ENCODE measurements at places on chromosomes 7 and 10.

DNA sequence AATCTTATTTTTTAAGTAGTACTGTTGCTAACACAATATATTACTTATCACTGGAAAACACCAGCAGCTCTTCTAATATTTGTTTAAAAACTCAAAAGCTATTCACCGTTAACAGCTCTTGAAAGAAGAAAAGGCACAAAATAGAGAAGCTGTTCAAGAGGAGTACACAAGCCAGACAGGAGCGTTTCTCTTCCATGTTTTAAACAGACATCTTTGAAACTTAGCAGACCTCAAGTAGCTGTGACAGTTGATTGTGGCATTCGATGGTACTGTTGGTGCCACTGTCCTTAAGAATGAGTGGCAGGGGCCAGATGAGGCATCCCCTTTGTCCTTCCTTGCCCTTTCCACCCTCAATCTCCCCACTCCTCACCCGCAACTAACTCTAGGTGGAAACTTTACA is 81.6 kb upstream of the PRR15 start:
- no peak for DNase-seq

DNA sequence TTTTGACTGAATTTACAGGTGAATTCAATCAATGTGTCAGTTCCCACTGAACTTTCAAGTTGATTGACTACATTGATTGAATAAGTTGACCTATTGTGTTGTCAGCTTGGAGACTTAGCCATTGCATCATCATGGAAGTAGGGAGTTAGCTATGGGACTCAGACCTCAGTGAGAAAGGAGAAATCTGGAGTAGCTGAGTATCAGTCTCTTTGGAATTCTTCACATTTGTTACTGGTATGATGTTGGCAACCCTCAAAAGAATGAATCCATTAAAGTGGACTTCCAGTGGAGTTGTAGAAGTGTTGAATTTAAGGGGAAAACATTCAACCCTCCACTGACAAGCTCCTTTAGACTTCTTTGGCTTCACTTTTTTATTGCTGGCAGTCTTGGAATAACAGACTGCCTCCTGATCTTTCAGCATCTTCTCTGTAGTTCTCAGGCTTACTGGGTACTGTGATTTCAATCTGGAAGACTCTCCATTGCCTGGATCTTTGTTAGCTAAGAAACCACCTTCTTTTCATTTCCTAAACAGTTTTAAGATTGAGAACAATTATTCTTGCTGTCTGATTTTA is 160.3 kb upstream of the NRP1 start:
- DNase-seq = no peak

- DNase-seq = no peak
These were observed 74.9 kb downstream of the SH3PXD2A start for GRCh38 chr10:103780242-103781149.

DNA sequence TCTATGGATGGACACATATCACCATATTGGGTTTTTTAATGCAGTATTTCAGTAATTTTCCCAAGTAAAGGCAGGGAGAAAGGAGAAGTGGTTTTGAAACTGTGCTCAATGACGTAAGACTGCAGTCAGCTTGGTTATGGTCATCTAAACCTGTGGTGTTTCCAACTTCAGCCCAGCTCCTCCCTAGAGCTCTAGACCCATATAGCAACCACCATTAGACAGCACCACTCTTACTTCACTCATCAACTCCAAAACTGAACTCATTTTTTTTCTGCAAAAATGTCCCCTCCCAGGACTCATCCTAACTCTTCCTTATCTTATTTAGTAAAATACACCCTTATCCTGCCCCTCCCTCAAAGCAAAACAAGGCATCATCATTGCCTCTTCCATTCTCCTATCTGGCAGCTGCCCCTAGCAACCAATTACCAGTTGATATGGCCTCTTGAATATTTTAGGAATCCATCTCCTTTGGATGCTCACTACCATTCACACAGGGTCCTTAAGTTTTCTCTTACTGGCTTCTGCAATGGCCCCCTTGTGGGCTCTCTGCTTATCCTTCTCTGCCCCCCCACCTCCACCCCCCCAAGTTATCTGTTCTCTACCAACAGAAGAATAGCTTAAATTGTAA is 1.5 kb upstream of the RALA start:
- DNase-seq = no peak

- no peak for DNase-seq
These were observed 6.2 kb downstream of the TYSND1 start for GRCh38 chr10:70140297-70140696.

GRCh38 chr10:103109821-103110220 is 83.3 kb downstream of the NT5C2 start:
- no peak for DNase-seq

DNA sequence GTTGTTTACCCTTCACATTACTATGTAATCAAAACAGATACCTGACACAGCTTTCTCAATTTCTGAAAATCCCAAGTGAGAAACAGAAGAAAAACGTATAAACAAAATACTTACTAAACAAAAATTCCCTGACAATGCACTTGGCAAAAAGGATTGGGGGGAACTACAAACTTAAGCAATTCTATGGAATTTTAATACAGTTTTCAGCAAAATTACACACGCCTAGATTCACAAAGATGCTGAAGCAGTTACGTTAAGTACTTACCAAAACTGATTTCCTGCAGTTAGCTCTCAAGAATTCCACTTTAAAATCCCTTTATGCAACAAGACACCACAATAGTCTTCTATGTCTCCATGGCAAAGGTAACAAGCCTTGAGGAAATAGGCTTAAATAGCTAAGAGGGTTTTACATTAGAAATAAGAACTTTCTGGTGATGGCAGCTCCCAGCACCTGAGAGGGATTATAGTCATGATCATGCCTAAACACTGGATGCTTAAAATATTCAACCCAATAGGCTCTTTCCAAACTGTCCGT is 10.8 kb downstream of the TOMM7 start:
- DNase-seq = no peak

GRCh38 chr10:73332379-73332778 is 26.3 kb downstream of the CFAP70 start:
- DNase-seq = no peak

DNA sequence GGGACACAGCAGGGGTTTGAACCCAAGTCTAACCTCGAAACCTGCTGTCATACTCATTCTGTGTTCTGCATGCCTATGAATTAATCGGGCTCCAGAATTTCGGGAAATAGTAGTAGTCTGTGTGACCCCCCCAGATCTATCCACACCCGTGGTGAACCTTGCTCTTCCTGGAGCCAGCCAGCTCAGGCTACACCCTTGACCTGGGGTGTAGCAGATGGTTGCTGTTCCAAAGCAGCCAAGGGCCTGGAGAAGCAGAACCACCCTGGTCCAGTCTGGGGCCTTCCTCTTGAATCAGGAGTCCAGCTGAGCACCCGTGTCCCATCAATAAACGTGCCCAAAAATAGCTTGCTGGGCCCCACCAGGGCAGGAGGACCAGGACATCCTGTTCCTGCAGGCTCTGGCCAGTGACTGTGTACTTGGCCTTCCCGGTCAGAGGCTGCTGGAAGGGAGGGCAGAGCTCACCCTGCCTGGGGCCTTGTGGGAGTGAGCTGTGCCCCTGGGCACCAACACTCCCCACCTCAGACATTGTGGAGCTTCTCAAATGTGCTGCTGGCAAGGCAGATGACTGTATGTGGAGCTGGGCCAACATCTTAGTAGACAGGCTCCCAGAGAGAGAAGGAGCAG is 101.2 kb upstream of the ZNF716 start:
- DNase-seq = no peak

- no peak for DNase-seq
These were observed 20.9 kb upstream of the TTYH3 start for GRCh38 chr7:2610898-2611297.

DNA sequence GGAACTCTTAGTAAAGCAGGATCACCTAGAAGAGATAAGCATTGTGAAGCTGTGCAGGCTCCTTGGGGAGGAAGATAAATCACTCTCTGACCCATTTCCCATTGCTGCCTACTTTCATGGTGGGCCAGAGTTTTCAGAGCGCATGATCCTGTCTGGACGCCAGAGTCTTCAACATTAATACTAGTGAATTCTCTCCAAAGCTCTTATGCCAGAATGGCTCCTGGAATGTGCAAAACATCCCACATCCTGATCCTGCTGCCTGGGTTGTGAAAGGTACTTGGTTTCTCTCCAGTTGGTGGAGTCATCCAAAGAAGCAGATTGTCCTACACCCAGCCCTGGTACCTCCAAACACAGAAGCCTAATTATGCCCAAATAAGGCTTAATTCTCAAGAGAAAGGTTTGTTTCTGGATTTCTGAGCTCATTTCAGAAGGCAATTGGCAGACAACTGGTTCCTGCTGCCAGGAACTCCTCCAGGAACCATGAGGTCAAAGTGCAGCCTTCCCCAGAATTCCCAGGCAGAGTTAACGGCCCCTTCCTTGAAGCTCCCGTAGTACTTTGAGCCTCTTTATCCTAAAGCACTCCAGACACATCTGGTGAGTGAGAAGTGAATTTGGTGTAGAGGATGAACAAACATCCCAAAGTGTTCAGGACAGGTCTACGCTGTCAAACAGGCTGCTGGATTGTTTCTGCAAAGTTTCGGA is 495.2 kb downstream of the PLXNA4 start:
- no peak for DNase-seq

GRCh38 chr10:110966146-110966545 is 46.7 kb downstream of the SHOC2 start:
- DNase-seq = no peak

GRCh38 chr7:127413962-127414361 is 21.5 kb upstream of the ZNF800 start:
- DNase-seq = no peak

Data from left hindlimb (tissue), 1 donor.